ENCODE measurements at places on chromosomes 1 and 21.

- H3K36me3 ChIP-seq = peaks cover 29% of the 10 kb centered on the region
- DNase-seq = peak; percentile 70
- H3K27me3 ChIP-seq = no peaks in the 10 kb centered on the region
- H3K27ac ChIP-seq = peak within 1 kb of the TSS; percentile 88
- peaks cover 27% of the 10 kb centered on the region for H3K4me1 ChIP-seq
Measured at GRCh38 chr1:154557939-154558719, at the start of gene UBE2Q1. Gene UBE2Q1 (minus strand): TSS chr1:154558662. CDS start chr1:154558553, 109 bp downstream.

DNA sequence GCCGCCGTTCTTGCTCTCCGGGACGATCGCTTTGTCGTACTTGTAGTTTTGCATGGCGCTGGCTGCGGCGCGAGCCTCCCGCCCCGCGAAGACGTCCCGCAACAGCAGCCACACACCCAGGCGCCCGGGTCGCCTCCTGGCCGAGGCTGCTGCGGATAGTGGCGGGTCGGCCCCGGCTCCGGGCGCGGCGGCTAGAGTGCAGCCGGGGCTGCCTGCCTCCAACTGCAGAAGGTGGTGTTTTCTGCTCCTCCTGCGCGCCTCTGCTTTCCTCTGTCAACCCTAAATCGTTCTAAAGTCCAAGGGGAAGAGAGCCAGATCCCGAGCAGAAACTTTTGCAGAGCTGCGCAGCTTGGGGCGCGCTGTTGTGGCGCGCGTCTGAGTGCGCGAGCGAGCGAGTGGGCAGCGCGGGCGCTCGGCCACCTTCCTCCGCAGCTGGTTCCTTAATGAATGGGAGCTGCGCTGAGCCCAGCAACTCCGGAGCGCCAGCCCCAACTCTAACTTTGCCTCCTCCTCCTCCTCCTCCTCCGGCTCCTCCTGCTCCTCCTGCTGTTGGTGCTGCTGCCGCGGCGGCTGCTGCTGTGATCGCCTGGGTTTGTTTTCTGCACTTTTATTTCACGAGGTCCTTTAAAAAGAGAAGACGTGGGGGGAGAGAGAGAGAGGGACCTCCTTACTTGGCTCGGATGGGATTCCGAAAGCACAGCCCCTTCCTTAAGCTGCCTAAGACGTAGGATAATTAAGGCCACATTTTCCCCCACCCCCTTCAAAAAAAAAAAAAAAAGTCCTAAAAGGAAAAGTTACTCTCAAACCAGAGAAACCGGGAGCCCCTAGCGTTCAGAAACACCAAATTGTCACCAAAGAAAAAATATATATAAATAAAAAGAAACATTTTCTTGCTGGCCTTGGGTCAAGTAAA lies at the start of gene PLPP3:
PLPP3 (minus strand) TSS at position 601 of the 913 bp plus-strand sequence; CDS start at position 54, 547 bp downstream.
- H3K4me3 ChIP-seq = peak within 1 kb of the TSS; percentile 56
- DNase-seq = no peak
- no peaks in the 10 kb centered on the region for H3K36me3 ChIP-seq
- no peak within 1 kb of the TSS for H3K27ac ChIP-seq

DNA sequence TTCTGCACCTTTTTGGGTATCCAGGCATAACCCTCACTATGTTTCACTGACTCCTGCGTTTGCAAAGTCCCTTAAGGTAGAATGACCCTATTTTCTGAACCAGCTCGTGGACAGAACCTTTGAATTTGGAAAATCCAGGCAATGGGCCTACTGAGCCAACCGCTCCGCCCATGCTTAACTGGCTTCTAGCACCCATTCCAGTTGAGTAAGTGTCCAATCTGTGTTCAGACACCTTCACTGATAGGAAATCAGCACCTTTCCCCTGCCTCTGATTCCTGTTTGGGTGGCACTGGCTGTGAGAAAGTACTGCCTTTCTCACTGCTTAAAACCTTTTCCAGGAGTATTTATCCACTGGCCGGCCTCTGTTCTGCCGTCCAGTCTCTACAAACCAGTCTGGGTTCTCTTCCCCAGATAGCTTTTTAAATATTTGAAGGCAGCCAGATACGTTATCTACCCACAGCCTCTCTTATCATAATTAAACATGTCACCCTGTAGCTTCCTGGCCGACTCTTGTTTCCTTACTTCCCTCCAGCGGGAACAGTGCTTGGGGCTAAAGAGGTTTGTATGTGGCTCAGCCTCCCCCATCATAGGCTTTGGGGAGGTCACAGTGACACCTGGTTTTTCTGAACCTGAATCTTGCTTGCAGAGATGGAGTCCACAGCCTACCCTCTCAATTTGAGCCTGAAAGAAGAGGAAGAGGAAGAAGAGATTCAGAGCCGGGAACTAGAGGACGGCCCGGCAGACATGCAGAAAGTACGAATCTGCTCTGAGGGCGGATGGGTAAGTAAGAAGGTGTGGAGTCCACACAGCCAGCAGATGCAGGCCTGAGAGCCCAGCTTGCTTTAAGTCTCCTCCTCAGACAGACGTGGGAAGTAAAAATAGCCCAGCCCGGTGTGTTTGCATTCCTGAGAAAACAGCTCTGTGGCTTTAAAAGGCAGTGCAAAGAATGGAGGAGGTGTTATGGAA lies 1.3 kb downstream of the POGK start:
- peaks cover 29% of the 10 kb centered on the region for H3K36me3 ChIP-seq
- H3K27ac ChIP-seq = peak overlapping the region; percentile 64
- H3K4me3 ChIP-seq = peak overlapping the region; percentile 78
- peaks cover 46% of the 10 kb centered on the region for H3K4me1 ChIP-seq
- H3K27me3 ChIP-seq = no peaks in the 10 kb centered on the region
- DNase-seq = no peak

GRCh38 chr1:235782601-235783000 lies 84.1 kb downstream of the LYST start:
- H3K4me1 ChIP-seq = no peaks in the 10 kb centered on the region
- H3K36me3 ChIP-seq = peaks cover 22% of the 10 kb centered on the region
- H3K27me3 ChIP-seq = no peaks in the 10 kb centered on the region
- no peak overlapping the region for H3K27ac ChIP-seq

- peaks cover 2% of the 10 kb centered on the region for H3K27me3 ChIP-seq
- H3K27ac ChIP-seq = no peak overlapping the region
- no peak for DNase-seq
- no peaks in the 10 kb centered on the region for H3K36me3 ChIP-seq
- no peaks in the 10 kb centered on the region for H3K4me1 ChIP-seq
Measured at GRCh38 chr1:87474098-87474497, 145.4 kb downstream of the LMO4 start.

DNA sequence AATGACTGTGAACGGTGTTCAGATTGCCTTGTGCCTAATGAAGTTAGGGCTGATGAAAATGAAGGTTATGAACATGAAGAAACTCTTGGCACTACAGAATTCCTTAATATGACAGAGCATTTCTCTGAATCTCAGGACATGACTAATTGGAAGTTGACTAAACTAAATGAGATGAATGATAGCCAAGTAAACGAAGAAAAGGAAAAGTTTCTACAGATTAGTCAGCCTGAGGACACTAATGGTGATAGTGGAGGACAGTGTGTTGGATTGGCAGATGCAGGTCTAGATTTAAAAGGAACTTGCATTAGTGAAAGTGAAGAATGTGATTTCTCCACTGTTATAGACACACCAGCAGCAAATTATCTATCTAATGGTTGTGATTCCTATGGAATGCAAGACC lies 96.6 kb downstream of the ZFYVE9 start:
- H3K4me1 ChIP-seq = peaks cover 2% of the 10 kb centered on the region
- no peak for DNase-seq
- no peaks in the 10 kb centered on the region for H3K27me3 ChIP-seq
- no peak overlapping the region for H3K27ac ChIP-seq
- H3K36me3 ChIP-seq = no peaks in the 10 kb centered on the region

DNA sequence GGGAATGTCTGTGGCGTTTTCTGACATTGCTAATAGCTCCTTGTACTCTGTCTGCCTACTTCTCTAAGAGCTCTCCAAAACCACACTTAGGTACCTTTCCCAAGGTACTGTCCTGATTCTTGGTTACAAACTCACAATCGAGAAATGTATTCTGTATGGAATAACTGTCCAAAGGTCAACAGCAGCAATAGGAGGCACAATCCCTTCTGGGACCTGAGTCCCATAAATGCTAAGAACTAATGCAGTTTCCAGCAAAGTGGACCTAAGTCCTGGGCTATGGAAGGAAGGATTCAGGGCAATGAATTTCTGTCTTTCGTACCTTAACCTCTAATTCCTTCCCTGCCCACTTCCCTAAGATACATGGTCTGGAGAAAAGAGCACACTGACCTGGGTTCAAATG lies 59.7 kb downstream of the DMAP1 start:
- no peak for DNase-seq
- H3K4me1 ChIP-seq = no peaks in the 10 kb centered on the region
- no peaks in the 10 kb centered on the region for H3K36me3 ChIP-seq
- H3K27me3 ChIP-seq = no peaks in the 10 kb centered on the region
- H3K4me3 ChIP-seq = no peak overlapping the region

- H3K36me3 ChIP-seq = no peaks in the 10 kb centered on the region
- H3K4me3 ChIP-seq = no peak overlapping the region
- no peak overlapping the region for H3K27ac ChIP-seq
- no peak for DNase-seq
- peaks cover 6% of the 10 kb centered on the region for H3K27me3 ChIP-seq
Measured at GRCh38 chr1:12215118-12215961, 14.5 kb upstream of the VPS13D start.
